Cardiac fibroblast (primary cell): ENCODE measurements at places on chromosomes 2 and 18.

DNA sequence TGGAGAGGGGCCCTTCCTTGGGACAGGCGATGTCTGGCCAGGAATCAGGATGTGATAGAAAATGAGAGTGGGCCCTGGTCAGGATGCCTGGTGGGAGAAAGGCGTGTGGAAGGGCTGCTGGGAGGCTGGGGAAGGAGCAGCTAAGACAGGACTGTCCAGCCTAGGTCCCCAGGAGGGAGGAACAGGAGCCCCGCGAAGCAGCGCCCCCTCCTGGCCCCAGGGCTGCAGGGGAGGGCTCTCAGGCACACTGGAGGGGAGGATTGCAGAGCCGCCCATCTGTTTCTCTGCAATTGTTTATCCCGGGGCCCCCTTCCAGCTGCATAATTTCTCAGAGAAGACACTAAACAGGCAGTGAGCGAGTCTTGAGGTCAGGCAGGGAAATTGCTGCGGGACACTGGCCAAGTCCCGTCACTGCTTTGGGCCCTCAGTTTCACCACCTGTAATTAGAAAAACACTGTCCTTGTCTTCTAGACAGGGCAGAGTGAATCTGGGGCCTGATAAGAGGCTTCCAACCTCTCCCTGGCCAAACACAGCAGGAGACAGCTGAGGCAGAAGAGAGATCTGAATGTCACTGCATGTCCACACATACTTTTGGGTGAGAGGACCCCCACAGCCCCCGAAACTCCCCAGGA, 3.9 kb upstream of the NPPC start:
- no peak for DNase-seq

- DNase-seq, result peak; percentile 98
These were observed 22.4 kb upstream of the CD28 start for GRCh38 chr2:203683932-203684556.

DNA sequence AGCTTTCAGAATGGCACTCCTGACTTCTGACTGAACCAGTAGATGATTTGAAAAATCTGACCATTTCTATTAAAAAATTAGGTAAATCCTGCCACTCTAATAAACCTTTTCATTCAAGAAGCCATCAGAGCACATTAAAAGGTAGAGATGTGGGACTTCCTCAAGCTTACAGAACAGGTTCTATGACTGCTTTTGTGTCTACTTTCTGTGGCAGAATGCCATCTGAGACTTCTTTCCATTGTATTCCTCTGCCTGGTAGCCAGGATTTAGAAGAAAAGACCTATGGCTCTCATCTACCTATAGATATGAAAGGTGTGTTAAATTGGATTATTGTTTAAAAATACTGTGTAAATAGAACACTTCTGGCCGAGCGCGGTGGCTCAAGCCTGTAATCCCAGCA, 99.9 kb upstream of the NABP1 start:
- no peak for DNase-seq

GRCh38 chr18:66616523-66616983, 12.7 kb upstream of the CDH19 start:
- peak; percentile 16 for DNase-seq

DNA sequence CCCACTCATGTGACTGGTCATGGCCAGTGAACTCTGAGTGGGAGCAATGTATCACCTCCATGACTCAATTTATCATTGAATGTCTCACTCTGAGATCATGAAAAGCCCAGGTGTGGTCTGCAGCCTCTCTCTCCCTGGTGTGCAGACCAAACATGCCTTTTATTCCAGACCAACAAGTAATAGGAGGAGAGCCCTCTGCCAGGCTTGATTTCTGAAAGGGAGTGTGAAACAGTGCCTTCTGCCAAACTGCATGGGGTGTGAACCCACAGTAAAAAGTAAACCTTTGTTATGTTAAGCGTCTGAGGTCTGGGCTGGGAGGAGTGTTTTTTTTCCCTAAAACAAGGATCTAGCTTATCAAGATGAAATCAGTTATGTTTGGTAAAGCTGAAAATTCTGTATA, 601.2 kb downstream of the ADCYAP1 start:
- DNase-seq, result no peak

GRCh38 chr18:26057344-26057773, 33.1 kb downstream of the SS18 start:
- peak; percentile 6 for DNase-seq

GRCh38 chr2:38130876-38131275, 54.9 kb upstream of the CYP1B1 start:
- DNase-seq, result no peak

DNA sequence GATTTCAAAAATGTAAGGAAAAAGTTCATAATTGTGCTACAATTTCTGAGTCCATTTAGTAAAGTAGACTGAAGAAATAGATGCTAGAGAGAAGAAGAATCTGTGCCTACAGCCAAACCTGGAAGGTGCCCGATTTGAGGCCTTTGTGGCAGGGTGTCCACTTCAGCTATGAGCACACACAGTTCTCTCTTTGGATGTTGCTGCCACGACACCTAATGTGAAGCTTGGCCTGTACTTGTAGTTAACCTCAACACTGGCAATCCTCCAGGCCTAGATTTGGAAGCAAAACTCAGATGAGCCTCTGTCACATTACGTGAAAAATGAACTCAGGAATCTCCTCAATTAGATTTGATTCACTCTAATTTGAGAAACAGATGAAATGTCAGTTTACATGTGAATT, 90.1 kb upstream of the LRP1B start:
- DNase-seq, result peak; percentile 1

DNA sequence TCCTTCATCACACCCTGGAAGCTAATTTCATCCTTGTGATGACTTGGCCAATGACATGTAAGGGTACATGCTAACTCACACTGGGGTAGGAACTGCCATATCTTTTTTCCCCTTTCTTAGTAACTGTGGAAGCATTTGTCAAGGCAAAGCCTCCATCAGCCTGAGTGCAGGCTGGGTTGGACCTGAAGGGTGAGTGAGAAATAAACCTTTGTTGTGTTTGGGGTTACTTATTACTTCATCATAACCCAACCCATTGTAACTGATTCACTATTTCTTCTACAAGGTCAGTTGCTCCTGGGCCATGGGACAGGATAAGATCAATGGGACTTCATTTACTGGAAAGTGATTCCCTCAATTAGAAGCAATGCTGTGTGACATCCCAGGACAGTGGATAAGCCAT, 108.4 kb downstream of the COL6A3 start:
- no peak for DNase-seq

DNA sequence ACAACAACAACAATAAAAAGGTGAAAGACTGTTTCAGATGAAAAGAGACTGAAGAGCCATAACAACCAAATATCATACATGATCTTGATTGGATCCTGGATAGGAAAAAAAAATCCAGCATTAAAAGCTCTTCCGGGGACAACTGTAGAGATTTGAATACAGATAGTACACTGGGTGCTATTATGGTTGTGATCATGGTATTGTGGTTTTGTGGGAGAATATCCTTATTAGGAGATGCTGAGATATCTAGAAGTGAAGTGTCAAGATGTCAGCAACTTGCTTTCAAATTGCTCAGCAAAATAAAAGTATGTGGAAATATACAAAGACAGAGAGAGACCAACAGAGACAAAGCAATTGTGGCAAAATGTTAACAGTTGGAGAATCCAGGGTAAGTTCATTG, 15.5 kb upstream of the SPATA3 start:
- no peak for DNase-seq
